Effector CD4-positive, alpha-beta T cell (primary cell): ENCODE measurements at places on chromosomes 6 and 20.

GRCh38 chr20:44750081-44750805 lies 4.6 kb downstream of the KCNK15 start:
- no peak for DNase-seq

GRCh38 chr6:5338177-5338960 lies 77.1 kb downstream of the FARS2 start:
- no peak for DNase-seq

GRCh38 chr6:94367316-94367715 lies 948.0 kb upstream of the EPHA7 start:
- DNase-seq, result no peak

GRCh38 chr20:25288291-25289181 lies 40.7 kb downstream of the PYGB start:
- DNase-seq, result no peak

GRCh38 chr6:167652701-167653095 lies 174.0 kb upstream of the AFDN start:
- DNase-seq, result no peak

DNA sequence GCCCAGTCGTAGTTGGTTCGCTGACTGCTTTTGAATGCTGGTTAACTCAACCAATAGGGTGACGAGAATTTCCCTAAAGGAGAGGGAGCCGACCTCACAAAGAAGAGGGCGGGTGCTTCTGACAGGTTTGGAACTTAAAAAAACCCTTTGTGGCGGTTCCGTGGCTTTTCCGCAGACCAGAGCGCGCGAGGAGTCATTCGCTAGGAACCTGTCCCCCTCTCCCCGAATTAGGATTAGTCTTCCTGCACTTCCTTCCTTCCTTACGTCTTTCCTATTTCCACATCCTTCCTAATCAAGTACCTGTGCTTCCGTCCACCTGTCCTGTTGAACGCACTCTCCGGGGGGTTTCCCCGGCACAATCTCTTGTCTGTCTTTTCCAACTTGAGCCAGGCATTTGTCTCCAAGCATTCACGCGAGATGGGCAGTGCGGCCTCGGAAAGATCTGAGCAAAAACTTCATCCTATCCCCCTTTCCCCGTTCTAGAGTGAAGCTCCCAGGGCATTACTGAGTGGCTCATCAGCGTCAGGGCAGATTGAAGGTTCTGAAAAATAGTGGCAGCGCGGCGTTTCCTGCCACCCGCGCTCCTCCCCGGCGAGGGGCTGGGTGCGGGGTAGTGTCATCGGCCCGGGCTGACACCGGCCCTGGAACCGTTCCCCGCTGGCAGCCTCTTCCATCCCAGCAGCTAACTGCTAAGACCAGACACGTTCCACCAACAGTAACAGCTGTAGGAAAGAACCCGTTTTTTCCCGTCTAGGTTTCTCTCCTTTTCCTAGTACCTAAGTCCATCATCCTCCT lies 1.5 kb upstream of the STXBP5 start:
- DNase-seq, result peak; percentile 79

GRCh38 chr20:41510224-41510623 lies 108.0 kb downstream of the CHD6 start:
- no peak for DNase-seq

GRCh38 chr6:116010386-116010785 lies 50.3 kb downstream of the FRK start:
- no peak for DNase-seq

GRCh38 chr6:95266537-95267258 lies 310.6 kb upstream of the MANEA start:
- DNase-seq, result no peak

- no peak for DNase-seq
Observed at GRCh38 chr6:2510316-2510715, 240.4 kb downstream of the MYLK4 start.

- DNase-seq, result no peak
Observed at GRCh38 chr20:6341491-6341890, 218.7 kb upstream of the FERMT1 start.

- no peak for DNase-seq
Observed at GRCh38 chr6:118240878-118241528, 307.1 kb upstream of the PLN start.

- DNase-seq, result no peak
Observed at GRCh38 chr6:162078667-162079066, 648.9 kb downstream of the PRKN start.

DNA sequence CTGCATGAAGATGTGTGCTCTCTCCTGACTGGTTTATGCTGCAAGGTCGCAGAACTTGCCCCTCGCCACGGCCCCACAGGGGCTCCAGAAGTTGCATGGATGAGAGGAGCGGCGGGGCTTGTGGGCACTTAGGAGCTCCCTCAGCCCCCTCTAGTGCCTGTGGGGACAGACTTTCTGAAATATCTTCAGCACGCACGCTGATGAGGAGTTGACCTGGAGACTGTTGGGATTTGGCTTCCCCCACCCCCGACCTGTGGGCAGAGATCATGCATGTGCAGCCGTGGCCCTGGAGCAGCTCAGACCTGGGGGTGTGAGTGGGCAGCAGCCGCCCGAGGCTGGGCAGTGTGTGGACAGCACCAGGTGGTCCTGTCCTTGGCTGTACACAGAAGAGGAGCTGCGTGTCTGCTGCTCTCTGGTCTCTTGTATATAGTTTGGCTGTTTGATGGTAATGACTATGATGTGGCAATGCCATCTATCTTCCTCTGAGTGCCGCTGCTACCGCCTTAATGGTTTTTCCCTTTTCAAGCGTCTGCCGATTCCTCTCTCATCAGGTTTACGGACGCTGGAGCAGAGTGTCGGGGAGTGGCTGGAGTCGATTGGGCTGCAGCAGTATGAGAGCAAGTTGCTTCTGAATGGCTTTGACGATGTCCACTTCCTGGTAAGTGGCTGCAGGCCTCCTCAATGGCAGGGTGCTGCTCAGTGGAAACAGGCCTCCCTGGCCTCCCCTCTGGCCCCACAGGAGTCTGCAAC lies 81.4 kb downstream of the TCP11 start:
- no peak for DNase-seq

GRCh38 chr6:24720131-24720603 lies 1.2 kb upstream of the C6orf62 start:
- peak; percentile 65 for DNase-seq

GRCh38 chr20:35640724-35641123 lies 24.0 kb downstream of the CPNE1 start:
- DNase-seq, result no peak

DNA sequence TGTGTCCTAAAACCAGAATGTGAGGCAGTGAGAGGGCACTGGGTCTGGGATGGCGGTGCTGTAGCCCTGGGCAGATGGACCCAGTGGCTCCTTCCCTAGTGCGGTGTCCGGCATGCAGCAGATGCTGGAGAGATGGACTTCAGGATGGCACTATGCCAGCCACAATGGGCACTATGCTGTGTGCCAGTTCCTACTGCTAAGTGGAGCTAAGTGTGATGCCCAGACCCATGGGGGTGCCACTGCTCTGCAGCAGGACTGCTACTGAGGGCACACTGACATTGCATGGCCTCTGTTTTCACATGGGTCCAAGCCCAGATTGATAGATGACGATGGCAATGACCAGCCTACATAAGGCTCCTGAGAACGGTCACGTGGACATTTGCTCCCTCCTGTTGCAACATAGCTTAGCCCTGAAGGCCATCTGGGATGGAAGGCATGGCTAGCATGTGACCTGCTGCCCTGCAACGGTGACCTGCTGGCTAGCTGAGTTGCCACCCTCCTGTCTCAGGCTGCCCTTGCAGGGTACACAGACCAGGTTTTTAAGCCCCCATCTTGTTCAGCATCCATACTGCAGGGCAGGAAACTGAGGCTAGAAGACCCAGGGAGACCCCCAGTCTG lies 31.3 kb upstream of the KCNK16 start:
- DNase-seq, result no peak

- no peak for DNase-seq
Observed at GRCh38 chr20:4099905-4100675, 84.7 kb upstream of the RNF24 start.

- DNase-seq, result no peak
Observed at GRCh38 chr6:15507746-15508145, 155.1 kb downstream of the DTNBP1 start.

GRCh38 chr6:39593646-39594045 lies 131.6 kb downstream of the KIF6 start:
- DNase-seq, result no peak
